DMS79 (cell line): ENCODE measurements at places on chromosomes 16 and 17.

DNA sequence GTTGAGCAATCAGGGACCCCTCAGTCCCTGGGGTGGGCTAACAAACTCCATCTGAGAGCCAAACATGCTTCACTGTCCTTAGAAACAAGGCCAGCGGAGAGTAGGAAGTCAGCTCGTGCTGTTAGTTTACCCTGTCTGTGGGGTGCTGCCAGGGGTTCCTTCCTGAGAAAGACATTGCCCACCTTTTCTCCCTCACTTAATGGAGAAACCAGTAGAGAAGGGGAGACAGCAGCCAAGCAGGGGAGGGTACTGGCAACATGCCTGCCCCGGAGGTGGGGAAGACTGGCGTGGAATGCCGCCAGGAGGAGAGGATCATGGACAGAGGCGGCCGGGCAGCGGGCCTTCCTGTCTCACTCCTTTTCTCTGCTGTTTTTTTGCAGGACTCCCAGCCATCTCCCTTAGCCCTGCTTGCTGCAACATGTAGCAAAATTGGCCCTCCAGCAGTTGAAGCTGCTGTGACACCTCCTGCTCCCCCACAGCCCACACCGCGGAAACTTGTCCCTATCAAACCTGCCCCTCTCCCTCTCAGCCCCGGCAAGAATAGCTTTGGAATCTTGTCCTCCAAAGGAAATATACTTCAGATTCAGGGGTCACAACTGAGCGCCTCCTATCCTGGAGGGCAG, 19.9 kb downstream of the SP2 start:
- DNase-seq: no peak

DNA sequence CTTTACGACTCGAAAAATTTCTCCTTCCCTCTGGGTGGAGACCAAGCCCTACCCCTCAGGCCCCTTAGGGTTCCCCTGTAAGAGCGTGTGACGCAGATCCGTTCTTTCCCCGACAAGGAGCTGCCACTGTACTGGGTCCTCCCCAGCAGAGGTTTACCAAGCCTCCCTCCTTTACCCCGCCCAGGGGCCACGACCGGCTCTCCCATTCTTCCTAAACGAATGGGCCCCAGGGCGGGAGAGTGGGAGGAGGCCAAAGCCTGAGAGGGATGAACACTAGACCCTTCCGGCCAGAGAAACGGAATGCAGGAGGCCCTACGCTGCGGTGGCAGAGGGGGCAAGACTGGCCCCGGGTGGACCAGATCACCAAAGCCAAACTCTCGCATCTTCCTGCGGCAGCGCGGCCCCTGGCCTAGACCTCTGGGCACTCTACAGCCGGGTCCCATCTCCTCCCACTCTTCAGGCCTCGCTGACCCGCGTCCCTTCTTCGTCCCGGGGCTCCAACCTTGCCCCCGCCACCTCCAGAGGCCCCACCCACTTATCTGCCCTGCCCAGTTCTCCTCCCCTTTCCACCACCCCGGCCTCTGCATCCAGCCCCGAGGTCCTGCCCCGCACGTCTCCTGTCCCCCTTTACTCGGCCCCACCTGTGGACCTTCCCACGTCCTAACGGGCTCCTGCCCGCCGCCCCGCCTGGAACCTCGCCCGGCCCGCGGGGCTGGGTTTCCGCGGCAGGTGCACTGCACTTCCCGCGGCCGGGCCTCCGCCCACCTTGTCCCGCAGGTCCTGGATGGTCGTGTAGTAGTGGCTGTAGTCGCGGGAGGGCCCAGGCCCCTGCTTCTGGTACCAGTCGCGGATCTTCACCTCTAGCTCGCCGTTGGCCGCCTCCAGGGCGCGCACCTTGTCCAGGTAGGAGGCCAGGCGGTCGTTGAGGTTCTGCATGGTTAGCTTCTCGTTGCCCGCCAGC, 765 bp downstream of the KRT19 start:
- DNase-seq: no peak

DNA sequence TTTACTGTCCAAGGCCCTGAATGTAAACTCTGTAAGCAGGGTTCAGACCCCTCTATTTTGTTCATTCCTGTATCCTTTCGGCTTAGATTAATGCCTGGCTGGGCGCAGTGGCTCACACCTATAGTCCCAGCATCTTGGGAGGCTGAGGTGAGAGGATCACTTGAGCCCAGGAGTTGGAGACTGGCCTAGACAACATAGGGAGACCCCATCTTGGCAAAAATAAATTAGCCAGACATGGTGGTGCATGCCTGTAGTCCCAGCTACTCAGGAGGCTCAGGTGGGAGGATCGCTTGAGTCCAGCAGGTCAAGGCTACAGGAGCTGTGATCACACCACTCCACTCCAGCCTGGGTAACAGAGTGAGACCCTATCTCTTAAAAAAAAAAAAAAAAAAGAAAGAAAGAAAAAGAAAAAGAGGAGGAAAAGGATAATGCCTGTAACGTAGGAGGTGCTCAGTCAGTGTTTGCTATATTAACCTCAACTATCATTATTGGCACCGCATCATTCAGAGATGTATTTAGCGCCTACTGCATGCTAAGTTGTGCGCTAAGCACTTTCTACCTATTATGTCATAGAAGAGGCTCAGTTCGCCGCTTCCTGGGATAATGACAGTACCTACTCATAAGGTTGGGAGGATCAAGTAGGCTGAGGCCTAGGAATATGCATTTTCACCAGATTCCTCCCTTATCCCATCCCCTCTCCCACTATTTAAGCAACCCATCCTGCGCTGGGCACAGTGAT, 5.0 kb downstream of the SOCS1 start:
- no peak for DNase-seq

GRCh38 chr16:1474082-1474795, 589 bp downstream of the CLCN7 start:
- no peak for DNase-seq

DNA sequence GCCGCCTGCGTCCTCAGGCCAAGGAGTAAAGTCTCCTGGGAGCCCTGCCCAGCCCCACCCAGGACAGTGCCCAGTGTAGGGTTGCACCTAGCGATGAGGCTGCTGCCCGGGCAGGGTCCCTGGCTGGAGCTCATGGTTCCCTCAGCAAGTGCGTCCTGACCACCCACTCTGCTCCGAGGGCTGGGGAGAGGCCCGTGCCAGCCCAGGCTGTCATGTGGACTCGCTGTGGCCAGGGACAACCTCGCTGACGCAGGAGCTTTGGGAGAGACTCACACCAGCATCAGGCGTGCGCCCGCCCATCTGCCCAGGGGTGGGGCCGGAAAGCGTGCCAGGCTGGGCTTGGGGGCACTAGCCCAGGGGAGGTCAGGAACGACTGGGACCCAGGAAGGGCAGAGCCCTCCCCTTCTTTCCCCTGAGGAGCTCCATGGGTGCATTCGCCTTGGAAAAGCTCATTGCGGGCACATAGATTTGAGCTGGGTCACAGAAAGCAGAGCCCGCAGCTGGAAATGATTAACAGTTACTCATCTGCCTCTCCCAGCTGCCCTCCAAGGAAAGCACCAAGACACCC, 19.7 kb downstream of the DPEP1 start:
- DNase-seq: no peak

DNA sequence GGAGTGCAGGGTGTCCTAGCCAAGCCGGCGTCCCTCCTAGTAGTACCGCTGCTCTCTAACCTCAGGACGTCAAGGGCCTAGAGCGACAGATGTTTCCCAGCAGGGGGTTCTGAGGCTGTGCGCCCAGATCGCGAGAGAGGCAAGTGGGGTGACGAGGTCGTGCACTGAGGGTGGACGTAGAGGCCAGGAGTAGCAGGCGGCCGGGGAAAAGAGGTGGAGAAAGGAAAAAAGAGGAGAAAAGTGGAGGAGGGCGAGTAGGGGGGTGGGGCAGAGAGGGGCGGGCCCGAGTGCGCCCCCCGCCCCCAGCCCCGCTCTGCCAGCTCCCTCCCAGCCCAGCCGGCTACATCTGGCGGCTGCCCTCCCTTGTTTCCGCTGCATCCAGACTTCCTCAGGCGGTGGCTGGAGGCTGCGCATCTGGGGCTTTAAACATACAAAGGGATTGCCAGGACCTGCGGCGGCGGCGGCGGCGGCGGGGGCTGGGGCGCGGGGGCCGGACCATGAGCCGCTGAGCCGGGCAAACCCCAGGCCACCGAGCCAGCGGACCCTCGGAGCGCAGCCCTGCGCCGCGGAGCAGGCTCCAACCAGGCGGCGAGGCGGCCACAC, at the start of gene MMP2:
MMP2 (plus strand) TSS at position 372 of the 603 bp plus-strand sequence. CDS start 282 bp downstream, outside the sequence.
- no peak for DNase-seq

DNA sequence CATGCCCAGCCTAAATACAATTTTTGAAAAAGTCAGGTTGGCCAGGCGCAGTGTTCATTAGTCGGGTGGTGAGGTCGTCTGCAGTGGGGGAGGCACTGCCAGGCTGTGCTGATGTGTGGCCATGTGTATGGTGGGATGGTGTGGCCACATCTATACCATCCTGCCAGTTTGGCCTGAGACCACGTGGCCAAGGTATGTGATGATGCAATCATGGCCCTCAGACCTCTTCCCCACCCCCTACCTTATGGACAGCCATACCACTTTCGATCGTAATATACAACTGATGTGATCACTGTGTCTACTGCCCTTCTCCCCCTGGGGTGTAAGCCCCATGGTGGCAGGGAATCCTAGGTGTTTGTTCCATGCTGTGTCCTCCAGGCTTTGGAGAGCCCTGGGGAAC, 23.7 kb downstream of the SBK1 start:
- DNase-seq: no peak

DNA sequence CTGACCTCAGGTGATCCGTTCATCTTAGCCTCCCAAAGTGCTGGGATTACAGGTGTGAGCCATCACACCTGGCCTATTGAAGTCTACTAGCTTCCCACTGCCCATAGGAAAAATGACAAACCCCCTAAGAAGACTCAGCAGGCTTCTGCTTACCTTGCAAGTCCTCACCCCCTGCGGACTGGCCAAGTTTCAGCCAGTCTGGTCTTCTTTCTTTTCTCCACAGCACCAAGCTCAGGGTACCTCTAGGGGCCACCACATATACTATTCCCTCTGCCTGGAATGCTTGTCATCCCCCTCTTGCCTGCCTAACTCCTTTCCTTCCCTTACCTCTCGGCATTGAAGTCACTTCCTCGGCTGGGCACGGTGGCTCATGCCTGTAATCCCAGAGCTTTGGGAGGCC, 31.2 kb downstream of the ABCC3 start:
- no peak for DNase-seq

DNA sequence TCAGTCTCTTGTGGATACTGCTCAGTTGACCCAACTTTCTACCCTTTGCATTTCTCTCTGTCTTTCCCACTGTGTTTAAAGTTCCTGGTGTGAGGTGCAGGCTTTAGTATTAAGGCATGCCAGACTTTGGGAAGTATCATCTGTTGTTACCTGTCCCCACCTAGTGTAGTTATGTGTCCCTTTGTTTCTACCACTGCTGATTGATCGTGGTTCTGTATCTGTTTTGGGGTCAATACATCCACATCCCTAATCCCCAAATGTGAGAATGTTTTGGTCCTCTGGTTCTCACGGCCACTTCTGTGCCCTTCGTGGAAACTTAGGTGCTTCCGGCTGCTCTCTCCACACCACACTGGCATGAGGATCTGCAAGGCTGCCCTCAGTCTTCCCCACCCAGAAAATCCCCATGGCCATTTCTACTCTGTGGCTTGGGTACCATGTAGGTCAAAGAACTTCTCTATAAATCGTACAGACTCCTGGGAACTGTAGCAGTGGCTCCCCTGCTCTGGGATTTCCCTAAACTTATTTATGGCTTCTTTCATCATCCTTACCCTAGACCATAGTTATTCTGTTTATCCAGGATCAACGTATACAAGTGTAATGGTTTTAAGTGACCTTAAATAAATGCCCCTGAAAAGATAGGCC, 443.2 kb downstream of the XYLT1 start:
- DNase-seq: no peak

DNA sequence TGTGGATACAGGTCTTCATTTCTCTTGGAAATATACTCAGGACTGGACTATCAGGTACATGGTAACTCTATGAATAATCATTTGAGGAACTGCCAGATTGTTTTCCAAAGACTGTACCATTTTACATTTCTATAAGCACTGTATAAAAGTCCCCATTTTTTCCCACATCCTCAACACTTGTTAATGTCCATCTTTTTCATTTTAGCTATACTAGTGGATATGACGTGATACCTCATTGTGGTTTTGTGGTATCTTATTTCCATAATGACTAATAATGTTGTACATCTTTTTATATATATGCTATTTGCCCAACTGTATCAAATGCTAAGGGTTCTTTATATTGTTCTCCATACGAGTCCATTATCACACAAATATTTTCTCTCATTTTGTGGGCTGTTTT, 22.9 kb downstream of the NUP88 start:
- DNase-seq: no peak

DNA sequence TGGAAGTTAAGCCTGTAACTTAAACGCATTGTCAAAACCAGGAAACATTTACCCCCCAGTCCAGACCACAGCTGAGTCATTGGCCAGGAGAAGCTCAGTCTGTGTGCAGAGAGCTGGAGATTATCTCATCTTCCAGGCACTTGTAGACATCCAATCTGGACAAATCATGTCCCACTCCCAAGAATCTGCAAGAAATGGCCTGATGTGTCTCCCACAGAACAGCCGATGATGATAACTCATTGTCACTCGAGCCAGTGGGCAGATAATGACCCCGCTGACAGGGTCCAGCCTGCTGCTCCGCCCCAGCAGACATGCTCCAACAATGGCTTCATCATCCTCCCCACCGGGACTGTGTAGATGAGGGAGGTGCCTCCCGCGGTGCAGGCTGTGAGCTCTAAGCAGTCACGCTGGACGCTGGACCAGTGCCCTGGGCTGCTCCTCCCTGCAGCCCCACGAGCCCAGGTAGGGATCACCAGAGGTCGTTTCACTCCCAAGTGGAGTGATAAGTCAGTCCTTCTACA, 322.5 kb downstream of the C16orf95 start:
- no peak for DNase-seq

DNA sequence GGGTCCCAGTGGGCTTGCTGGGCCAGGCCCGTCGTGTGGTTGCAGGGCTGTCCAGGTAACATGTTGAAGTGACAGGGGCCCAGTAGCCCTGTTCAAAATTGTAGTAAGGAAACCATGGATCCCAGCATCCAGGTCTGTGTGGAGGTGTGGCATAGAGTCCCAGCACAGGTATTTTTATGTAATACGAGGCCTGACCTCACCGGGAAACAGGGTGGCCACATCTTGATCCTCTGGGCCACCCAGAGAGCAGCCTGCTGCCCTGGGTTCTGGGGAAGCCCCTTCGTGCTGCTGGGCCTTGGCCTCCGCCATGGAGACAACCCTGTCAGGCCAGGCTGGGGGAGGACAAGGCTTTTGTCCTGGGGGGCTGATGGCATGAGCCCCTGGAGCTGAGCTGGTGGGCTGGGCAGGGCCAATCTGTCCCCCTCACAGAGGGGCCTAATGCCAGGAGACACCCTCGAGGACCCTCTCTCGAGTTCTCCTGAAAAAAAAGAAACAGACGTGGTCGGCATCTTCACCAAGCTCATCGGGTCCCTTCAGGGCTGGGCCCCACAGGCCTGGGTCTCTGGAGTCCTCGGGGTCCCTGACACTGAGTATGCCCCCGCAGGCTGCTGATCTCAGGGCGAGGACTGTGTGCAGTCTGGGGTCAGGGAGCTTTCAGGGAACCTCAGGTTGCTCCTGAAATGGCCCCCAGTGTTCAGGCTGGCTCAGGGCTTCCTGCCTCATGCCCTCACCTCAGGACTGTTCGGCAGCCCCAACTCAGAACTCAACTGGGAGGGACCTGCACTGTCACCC, 47.8 kb downstream of the TNFRSF13B start:
- no peak for DNase-seq
